ENCODE measurements at places on chromosomes 12 and 14.

DNA sequence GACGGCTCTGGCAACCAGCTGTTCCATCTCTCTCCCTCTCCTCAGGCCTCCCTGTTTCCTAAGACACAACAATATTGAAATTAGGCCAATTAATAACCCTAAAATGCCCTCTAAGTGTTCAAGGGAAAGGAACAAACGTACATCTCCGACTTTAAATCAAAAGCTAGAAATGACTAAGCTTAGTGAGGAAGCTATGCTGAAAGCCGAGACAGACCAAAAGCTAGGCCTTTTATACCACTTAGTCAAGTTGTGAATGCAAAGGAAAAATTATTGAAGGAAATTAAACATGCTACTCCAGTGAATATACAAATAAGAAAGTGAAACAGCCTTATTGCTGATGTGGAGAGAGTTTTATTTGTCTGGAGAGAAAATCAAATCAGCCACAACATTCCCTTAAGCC lies 61.8 kb upstream of the CATSPERB start:
- DNase-seq, result no peak

GRCh38 chr14:63918411-63918810 lies 65.6 kb downstream of the SYNE2 start:
- no peak for DNase-seq

- no peak for DNase-seq
Measured at GRCh38 chr12:104641862-104642261, 185.1 kb downstream of the CHST11 start.

DNA sequence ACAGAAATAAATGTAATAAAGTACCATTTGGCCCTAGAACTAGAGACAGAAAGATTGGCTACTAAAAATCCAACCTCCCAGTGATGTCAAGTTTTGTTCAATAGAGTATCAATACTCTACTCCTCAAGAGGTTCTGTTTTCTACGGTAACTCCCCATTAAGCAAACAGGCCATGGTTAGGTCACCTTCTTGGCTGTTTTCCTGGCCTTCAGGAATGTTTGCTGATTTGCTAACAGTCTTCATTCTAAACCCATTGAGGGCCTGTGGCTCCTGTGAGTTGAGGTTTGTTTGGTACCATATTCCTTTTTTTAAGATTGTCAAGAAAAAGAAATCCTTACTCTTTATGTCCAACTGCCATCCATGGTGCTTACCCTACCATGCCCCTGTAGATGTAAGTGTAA lies 1022.0 kb upstream of the TMEM132C start:
- no peak for DNase-seq

GRCh38 chr12:108720757-108721514 lies 10.4 kb downstream of the CORO1C start:
- no peak for DNase-seq

DNA sequence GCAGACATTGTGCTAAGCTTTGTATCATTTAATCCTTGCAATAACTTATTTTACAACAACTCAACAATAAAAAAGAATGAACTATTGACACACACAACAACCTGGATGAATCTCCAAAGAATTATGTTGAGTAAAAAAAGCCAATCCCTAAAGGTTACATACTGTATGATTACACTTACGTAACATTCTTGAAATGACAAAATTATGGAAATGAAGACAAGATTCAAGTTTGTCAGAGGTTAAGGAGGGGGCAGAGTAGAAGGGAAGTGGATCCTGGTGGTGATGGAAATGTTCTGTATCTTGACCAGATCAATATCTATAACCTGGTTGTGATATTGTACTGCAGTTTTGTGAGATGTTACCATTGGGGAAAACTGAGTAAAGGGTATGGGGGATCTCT lies 63.2 kb upstream of the LMNTD1 start:
- no peak for DNase-seq

GRCh38 chr14:84453307-84453950 lies 1076.5 kb upstream of the FLRT2 start:
- DNase-seq, result no peak

- no peak for DNase-seq
Measured at GRCh38 chr12:110109037-110109836, 14.9 kb upstream of the IFT81 start.

- no peak for DNase-seq
Measured at GRCh38 chr12:45138609-45139008, 77.3 kb upstream of the ANO6 start.

DNA sequence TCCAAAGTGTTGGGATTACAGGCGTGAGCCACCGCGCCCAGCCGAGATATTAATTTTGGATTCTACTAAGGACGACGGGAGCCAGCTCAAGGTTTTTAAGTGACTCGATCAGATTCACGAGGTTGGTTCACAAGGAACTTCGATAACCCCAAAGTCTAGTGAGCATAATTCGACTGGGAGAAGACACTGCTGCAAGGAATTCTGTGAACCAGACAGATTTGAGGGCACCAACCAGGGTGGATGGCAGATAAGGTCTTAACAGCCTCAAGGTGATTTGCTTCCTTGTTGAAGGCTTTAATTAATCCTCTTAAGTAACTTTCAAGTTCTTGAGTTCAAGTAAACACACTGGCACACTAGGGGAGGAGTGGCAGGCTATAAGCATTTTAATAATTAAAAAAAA lies 1.1 kb upstream of the KLHDC2 start:
- no peak for DNase-seq

GRCh38 chr12:121432740-121433480 lies 33.0 kb downstream of the RNF34 start:
- no peak for DNase-seq
